ENCODE measurements at places on chromosomes 2 and 18.

DNA sequence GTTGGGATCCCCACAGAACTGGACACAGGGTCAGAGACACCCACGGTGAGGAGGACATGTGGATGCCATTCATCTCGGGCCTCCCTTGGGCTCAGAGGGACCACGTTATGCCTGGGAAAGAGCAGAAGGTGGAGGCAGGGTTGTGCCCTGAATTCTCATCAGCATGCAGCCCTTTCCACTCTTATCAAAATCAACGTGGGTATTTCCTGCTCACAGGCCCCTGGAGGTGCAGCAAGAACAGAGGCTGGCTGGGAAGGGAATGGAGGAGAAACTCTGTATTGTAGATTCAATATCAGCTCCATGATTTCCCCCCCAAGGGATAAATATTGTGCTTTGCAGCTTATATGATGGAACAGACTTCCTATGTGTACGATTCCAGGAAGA lies 90.9 kb downstream of the SETBP1 start:
- no peak for DNase-seq

DNA sequence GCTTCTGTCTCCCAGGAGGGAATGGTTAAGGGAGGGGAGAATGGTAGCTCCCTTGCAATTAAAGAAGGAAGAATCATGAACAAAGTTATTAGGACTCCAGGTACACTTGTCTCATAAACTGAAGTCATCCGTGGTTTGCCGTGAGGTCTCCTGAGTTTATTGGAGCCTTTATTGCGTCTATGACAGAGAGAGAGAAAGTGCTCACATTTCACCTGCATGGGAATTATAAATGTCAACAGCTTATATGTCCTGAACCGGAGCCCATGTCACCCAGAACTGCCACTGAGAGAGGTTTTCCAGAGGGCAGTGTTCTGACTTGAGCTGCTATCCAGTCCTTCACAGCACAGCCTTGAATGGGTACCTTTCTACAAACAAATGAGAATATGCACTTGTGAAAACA lies 104.3 kb downstream of the STPG4 start:
- DNase-seq, result no peak

- no peak for DNase-seq
These were observed 87.2 kb downstream of the NRP2 start for GRCh38 chr2:205769495-205769850.

DNA sequence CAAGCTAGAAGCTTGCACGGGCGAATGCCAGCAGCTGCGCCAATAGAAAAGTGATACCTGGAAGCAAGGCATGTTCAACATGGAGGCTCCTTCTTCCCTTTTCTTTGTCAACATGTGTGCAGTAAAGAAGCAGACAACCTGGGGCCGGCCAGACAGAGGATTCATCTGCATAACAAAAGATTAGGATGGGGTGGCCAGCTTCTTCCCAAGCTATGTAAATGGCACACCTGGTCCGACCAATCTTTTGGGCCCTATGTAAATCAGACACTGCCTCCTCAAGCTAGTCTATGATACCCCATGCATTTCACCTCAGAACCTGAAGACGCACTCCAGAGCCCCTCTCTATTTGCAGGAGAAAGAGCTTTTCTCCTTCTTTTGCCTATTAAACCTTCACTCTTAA lies 66.4 kb upstream of the TGFA start:
- no peak for DNase-seq

DNA sequence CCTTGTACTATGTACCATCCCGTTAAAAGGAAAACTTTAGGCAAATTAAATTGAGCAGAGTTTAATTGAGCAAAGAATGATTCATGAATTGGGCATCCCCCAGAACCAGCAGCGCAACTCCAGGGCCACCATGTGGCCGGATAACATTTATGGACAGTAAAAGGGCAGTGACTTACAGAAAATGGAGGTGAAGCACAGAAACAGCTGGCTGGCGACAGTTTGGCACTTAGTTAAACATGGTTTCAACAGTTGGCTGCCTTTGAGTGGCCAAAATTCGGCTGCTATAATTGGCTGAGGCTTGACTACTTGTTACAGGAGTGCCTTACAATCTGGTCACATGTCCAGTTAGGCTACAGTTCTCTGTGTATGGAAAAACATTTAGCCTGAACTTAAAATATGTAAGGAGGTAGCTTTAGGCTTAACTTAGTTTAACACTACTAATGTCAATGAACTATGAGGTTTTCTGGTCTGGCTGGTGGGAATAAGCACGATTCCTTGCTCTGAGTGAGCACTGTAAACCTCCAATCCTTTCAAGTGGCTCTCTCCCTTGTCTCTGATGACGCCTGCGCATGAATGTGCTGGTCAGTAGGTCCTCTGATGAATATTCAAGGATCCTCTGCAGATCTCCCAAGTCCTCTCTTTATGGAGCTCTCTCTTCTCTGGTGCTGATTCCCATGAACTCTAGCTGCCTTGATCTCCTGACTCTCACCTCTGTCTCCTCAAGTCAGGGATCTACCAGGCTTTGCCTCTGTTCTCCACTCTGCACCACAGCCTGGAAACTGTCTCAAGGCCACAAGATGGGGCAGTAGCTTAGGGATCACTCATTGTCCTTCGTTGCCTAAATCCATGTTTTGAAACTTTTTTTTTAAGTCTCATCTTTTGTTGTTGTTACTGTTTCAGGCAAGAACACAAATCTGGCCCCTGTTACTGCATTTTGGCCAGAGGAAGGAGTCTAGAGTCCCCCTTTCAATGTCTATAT lies 24.4 kb upstream of the RAB31 start:
- DNase-seq, result peak; percentile 76

DNA sequence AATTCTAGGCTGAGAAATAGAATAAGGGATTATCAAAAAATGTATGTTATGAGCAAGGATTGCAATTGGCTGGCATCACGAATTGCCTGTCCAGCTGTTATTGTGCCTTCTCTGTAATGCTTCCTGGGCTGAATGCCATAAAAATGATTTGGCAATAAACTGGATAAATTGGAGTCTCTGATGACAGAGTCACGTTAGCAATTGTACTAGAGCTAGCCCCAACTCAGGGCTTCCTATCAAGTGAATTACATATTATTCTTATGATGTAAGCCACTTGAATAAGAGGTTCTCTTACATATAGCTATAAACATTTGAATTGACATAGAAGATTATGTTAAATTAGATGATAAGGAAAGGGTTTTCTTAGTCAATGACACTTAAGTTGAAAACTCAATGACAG lies 607.5 kb upstream of the REG3G start:
- no peak for DNase-seq

DNA sequence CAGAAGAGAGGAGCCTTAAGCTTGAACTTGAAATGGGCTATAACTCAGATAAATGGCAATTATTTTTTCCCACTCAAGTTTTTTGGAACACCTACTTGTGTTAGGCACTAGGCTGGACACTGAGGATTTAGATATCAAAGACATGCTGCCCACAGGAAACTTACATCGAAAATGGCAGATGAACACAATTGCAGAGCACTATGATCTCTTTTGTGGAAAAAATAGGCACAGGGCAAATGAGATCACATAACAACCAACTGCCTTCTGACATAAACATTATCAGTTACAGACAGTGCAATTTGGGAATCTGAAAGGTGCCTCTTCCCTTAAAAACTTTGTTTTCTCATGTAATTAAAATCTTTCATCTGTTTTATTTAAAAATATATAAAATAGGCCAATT lies 3.8 kb upstream of the IRS1 start:
- DNase-seq, result no peak

GRCh38 chr18:45221363-45221762 lies 393.9 kb upstream of the SLC14A2 start:
- DNase-seq, result peak; percentile 13

DNA sequence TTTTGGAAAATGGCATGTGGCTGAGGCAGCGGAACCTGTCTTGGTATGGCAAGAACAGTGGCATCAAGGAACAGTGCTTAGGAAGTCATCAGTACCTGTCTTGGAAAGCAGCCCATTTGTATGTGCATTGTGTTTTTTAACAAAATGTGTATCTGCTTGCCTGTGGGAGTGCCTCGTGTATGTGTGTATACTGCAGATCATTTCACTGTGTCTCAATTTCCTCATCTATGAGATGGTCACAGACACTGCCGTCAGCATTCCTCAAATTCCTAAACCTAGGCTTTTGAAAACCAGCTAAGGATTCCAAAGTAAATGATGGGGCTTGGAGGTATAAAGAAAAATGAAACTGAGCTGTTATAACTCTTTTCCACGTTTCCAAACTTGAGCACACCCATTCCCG lies 441.3 kb downstream of the RND3 start:
- DNase-seq, result peak; percentile 47

DNA sequence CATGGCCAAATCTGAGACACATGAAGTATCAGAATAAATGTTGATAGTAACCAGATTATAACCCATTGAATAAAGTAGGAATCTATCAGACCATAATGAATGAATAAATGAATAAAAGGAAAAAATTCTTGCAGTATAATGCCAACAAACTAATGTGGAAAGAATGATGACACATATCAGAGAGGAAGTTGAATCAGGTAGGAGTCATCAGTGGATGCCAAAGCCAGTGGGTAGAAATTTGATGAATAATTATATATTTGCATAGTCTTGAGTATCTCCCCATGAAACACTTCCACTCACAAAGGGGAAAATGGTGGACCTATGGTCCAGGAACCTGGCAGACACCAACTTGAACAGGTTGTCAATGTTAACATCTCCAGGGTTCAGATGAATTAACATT lies 68.6 kb downstream of the GALNT3 start:
- peak; percentile 4 for DNase-seq

DNA sequence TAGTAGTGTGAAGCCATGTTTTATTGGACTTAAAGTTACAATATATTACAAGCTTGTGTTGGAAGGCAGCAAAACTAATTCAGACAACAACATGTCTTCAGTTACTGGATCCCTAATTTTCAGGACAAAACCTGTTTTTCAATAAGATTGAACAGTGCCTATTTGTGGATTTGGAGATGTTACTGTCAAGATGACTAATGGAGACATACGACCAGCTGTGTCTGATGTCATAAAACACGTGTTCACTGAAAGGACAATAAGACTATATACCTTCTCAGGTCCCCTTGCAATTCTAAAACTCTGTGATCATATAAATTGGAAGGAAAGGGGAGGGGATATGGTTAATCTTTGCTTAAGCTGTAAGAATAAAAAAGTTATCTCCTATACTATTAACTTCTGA lies 21.7 kb downstream of the METTL21A start:
- DNase-seq, result no peak

GRCh38 chr18:8140841-8141501 lies 468.3 kb upstream of the RAB12 start:
- peak; percentile 67 for DNase-seq

GRCh38 chr2:46047290-46047689 lies 249.9 kb upstream of the EPAS1 start:
- DNase-seq, result no peak

DNA sequence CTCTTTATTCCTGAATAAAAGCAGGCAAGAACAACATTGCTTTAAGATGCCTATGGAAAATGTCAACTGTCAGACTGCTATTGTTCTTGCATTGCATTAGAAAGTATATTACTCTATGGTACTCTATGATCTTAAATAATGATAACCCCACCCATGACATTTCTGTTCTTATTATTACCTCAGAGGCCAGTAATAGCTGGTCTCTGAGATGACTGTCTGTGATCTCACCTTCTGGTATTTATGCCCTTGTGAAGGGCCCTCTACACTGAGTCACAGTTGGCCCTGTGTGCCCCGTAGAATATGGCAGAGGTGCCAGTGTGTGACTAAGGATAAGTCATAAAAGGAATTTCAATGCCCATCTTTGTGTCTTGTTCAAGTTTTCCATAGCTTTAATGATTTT lies 61.0 kb downstream of the SPP2 start:
- no peak for DNase-seq

DNA sequence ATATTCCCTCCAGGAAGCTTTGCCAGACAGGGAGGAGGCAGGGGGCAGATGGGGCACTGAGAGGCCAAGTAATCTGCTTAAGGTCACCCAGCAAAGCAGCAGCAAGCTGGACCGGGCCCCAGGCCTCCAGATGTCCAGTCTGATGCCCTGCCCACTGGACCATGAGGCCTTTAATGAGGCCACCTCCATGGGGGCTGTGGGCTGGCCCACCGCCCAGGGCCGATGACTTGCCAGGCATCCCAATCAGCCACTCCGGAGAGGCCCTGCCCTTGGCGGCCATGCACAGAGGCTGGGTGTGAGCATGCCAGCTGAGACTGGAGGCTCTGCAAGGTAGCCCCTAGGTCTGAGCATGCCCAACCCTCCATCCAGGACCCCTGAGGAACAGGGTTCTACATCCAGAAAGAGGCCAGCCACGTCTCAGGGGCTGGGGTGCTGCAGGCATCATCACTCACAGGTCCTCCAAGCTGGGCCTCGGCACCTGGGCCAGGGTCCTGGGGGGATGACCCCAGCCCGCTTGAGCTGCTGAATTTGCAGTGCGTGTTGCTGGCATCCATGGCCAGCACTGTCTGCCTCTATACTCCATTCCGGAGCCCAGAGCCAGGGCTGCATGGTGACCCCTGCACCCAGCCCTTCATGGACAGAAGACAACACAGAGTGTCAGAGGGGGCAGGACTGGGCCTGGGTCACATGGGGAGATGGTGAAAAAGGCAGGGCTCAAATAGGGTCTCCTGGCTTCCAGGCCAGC lies 164.2 kb downstream of the INHBB start:
- DNase-seq, result no peak

DNA sequence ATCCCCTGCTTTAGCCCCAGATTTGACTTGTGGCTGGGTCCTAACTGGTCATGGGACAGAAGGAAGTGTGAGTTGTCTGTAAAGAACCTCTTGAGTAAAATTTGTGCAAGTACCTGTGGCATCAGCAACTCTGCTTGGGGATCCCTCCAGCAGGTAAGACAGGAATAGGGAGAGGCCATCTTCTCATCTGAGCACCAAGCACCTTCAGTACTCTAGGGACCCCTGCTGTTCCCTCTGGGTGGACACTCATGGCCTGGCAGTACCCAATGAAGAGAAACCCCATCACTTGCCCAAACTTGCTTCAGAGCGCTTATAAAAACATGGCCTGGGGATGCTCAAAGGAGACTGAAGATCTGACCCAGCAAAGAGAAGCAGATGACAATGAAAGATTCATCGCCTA lies 297.8 kb downstream of the SP3 start:
- no peak for DNase-seq

DNA sequence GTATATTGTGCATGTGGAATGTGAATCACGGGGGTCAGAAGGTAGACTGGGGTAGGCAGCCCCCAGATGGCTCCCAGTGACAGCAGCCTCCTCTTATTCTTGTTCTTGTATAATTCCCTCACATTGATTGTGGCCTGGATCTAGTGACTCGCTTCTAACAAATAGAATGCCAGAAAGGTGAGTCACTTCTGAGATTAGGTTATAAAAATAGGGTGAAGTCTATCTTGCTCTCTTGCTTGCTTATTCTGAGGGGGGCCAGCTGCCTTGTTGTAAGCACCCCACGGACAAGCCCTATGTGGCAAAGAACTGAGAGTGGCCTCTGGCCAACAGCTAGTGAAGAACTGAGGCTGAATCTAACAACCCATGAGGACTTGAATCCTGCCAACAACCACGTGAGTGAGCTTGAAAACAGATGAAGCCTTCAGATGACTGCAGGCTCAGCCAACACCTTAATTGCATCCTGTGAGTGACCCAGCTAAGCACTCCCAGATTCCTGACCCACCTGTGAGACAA lies 15.6 kb upstream of the RMND5A start:
- peak; percentile 51 for DNase-seq

- no peak for DNase-seq
These were observed 28.0 kb upstream of the KCMF1 start for GRCh38 chr2:84942964-84943421.
